ENCODE measurements at places on chromosomes 7 and 10.
A peak's percentile ranks its signal among the peaks of the same experiment; 100 is the strongest.

GRCh38 chr7:16651396-16652239 lies 5.6 kb downstream of the BZW2 start:
- no peak for DNase-seq

GRCh38 chr10:114266521-114266920 lies 27.5 kb downstream of the VWA2 start:
- DNase-seq: no peak

GRCh38 chr7:41792120-41792519 lies 89.2 kb upstream of the INHBA start:
- no peak for DNase-seq

DNA sequence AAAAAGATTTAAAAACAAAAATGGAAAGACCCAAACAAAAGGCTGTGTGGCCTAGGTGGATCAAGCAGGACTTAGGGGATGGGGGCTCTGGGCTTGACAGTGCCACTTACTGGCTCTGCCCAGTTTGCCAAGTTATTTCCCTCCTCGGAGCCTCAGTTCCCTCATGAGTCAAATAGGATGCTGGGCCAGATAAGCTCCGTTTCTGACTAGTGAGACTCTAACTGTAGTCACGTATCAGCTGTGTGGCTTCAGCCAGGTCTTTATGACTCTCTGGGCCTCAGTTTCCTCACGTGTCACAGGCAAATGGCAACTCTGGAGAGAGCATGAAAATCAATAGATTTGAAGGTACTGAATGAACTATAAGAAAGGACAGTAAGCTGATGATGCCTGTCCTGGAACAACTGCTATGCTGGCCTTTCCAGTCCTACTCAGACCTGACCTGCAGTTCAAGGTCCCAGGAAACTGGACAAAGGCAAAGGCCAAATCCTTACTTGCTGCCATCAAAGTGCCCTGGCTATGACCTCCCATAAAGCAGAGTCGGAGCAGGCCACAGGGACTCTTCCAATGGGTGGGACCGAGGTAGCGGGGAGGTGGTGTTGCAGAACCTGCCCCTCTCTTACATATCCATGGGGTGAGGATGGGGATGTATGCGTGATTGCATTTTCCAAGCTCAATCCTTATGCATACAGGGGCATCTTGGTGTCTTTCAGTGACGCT lies 27.0 kb downstream of the FAM53B start:
- DNase-seq: no peak

- DNase-seq: no peak
Measured at GRCh38 chr10:21624951-21625350, 90.9 kb downstream of the MLLT10 start.

GRCh38 chr10:97713826-97714400 lies 383 bp downstream of the MARVELD1 start:
- DNase-seq: peak; percentile 61

DNA sequence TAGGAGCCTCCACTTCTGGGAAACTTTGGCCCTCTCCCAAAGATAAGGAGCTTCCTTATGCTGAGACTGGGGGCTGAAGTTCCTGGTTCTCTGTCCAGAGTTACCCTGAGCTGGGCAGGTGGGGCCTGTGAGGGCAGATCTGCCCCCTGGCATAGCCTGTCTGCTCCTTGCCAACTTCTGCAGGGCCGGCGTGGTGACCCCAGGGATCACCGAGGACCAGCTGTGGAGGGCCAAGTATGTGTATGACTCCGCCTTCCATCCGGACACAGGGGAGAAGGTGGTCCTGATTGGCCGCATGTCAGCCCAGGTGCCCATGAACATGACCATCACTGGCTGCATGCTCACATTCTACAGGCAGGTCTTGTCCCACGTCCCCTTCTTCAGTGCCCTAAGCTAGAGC lies 4.3 kb downstream of the SFXN3 start:
- no peak for DNase-seq

DNA sequence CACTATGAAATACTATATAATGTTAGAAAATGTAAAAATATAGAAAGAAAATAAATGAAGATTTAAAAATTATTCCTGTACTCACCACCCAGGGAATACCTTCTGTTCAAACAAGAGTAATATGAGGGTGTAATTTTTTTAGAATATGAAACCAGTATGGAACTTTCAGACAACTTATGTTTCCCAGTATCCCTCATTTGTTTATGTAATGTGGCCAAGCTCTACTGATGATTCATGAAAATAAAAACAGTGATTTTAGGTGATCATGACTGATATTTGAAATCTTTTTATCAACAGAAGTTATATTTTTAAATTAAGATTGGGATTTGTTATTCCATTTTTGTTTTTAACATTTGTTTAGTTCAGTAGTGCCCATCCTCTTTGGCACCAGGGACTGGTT lies 18.8 kb downstream of the SLK start:
- no peak for DNase-seq

DNA sequence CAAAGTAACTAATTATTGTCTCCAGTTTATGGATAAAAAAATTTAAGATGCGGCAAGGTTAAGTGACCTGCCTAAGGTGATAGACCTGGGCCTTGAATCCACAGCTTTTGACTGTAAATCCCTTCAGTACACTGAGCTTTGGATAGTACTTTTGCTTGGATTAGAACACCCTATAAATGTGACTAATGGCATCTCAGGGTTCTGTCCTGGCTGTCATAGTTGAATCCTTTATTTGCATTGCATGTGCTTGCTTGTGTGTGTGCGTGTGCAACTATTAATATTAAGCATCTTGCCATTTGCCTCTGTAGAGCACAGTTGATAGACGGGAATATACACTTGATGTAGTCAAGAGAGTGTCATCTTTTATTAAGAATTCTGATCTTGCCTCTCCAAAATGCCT lies 228.0 kb downstream of the AUTS2 start:
- DNase-seq: no peak

- DNase-seq: no peak
Measured at GRCh38 chr7:80666376-80666775, 27.9 kb downstream of the CD36 start.

GRCh38 chr10:88245974-88246511 lies 337.1 kb downstream of the RNLS start:
- DNase-seq: no peak

DNA sequence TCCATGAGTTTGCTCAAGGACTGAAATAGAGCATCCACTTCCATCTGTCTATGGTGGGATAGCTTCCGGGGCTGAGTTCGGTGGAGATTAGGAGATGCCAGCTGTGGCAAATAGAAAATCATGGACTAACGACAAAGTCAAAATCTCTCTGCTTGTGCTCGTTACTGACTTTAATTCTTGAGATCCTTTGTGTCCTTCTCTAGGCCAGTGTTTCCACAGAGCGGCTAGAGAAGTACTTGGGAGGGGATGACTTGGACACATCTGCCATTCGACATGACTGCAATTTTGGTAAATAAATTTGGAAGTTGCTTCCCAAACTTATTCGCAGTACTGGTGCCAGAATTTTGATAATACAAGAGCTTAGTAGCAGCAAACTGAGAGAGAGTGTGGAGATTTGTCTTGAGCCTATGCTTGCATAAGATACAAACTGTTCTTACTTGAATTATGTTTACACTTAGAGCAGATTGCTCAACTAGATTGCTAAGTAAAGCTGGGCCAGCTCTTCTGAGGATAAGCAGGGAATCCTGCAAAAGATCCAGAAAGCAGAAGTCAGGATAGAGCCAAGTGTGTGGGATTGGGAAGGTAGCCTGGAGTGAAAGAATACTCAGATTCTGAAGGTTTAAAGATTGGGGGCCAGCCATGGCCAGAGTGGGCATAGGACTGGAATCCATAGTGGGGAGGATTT lies 27.6 kb downstream of the ABCC2 start:
- no peak for DNase-seq

DNA sequence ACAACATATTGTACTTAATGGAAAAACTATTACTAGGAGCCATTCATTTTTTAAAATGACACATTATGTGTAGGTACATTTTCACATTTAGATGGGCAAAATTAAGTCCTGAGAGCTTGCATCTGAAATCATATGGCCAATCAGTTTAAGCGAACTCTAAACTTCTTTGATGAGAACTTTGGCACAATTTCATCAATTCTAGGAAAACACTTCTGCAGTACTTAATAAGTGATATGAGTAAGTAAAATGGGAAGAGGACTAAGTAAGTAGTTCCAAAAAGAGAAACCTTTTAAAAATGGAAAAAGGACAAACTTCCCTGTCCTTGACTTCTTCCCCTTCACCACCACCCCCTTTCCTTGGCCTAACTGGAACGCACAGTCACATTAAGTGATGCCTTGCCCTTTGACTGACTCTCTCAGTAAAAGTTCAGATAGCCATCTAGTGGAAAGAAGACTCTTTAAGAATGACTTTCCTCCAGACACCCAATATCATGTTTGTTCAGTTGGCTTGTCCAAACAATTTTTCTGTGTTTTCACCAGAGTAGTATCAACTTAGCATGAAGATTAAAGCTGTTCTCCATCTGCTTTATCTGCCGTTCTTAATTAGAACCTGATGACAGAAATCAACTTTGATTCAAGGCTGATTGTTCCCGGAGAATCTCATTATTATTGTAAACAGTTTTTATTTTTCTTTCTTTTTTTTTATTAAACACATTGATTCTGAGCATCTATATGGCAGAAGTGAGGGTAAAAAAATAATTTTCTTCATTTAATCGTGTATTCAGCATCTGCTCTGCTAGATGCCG lies 45.1 kb downstream of the CNNM2 start:
- DNase-seq: no peak

GRCh38 chr10:32256613-32257437 lies 90.1 kb downstream of the EPC1 start:
- DNase-seq: peak; percentile 79

DNA sequence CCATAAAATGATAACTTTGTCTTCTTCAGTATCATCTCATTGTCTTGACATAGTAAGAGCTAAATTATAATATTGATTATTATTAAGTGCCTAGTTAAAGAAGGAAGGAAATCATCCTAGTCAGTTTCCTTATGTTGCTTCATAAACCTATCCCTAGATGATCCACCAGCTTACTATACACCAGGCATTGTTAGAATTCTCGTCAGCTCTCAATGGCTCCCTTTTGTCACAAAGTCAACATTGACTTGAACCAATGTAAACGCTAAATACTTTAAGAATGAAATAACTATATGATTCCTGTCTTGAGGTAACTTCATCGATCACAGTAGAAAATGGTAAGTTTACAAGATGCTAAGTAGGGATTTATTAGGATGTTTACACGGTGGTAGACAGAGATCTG lies 1162.9 kb downstream of the CNTNAP2 start:
- no peak for DNase-seq

DNA sequence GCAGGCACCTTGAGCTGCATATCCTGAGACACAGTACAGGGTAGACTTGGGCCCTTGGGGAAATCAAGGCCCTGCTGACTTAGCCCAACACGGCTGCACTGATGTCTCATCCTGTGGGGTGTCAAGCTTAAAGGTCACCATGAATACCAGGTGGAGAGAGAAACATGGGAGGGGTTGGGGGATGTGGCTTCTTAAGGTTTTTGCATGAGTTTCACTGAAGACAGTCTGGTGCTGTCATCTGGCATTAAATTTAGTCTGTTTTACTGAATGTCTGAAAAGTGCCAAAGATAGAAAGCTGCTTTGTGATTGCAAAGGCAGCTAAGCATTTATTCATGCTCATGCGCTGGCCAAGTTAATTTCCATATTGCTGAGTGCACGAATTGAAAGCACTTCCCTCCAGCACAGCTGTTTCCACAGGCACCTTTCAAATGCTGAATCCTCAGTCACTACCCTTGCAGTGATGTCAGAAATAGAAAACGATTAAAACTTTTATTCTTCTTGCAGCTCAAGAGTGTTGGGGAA lies 102.1 kb downstream of the OSBPL3 start:
- DNase-seq: peak; percentile 10

GRCh38 chr10:93904901-93905300 lies 11.1 kb downstream of the SLC35G1 start:
- no peak for DNase-seq

- DNase-seq: no peak
Measured at GRCh38 chr7:70919481-70920073, 212.4 kb upstream of the GALNT17 start.

GRCh38 chr10:93412801-93413200 lies 69.3 kb downstream of the MYOF start:
- no peak for DNase-seq

GRCh38 chr7:27162561-27163287 lies 2.6 kb downstream of the HOXA9 start:
- DNase-seq: no peak

DNA sequence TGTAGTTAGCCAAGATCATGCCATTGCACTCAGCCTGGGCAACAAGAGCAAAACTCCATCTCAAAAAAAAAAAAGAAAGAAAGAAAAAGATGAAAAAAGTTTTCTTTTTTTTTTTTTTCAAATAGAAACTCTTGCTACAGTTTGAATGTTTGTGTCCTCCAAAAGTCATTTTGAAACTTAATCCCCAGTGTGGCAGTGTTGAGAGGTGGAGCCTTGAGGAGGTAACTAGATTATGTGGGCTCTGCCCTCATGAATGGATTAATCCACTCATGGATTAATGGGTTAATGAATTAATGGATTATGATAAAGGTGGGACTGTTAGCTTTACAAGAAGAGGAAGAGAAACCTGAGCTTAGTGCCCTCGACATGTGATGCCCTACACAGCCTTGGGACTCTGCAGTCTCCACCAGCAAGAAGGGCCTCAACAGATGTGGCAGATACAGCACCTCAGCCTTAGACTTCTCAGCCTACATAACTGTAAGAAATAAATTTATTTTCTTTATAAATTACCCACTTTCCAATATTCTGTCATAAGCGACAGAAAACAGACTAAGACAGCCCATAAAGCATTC lies 25.1 kb downstream of the CPEB3 start:
- no peak for DNase-seq

DNA sequence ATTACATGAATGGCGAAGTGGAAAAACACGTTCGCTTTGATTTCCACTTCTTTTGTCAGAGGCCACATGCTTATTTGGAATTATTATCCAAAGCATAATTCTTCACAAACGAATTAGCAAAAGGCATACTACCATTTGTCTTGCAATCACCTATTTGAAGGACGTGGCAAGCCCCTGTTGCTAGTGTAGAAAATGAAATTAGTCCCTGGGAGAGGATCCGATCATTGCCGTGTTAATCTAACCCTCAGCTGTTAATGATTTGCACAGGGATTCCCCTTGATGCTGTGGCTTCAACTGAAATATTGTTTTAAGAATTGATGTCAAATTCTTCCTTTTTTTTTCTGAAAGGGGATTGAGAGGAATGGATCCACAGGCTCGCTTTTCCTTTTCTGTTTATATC lies 4.6 kb downstream of the AGMO start:
- no peak for DNase-seq

- DNase-seq: no peak
Measured at GRCh38 chr10:50629495-50630122, 5.9 kb upstream of the SGMS1 start.

GRCh38 chr10:65377687-65378086 lies 1548.1 kb upstream of the LRRTM3 start:
- DNase-seq: no peak

DNA sequence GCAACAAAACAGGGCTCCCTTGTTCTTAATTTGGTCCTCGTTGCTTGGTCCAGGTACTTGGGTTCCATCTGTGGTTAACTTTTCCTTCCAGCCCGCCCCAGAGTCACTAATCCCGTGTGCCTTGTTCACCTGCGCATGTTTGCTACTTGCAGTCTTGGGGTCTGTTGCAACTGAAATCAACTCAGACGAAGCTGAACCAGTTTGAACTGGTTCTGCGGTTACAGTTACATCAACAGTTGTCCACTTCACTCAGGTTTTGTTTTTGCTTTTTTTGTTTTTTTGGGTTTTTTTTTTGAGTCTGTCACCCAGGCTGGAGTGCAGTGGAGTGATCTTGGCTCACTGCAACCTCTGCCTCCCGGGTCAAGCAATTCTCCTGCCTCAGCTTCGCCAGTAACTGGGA lies 34.7 kb downstream of the TRRAP start:
- no peak for DNase-seq
